Endothelial cell (in vitro differentiated cells): ENCODE measurements at places on chromosomes 6 and 20.

GRCh38 chr6:157013649-157014304 is 236.6 kb downstream of the ARID1B start:
- DNase-seq, result no peak

GRCh38 chr20:36374995-36375394 is 68.9 kb downstream of the DLGAP4 start:
- no peak for DNase-seq

- no peak for DNase-seq
Observed at GRCh38 chr6:17621003-17621402, 20.9 kb downstream of the FAM8A1 start.

- DNase-seq, result no peak
Observed at GRCh38 chr20:63782051-63782471, 42.5 kb downstream of the SLC2A4RG start.

DNA sequence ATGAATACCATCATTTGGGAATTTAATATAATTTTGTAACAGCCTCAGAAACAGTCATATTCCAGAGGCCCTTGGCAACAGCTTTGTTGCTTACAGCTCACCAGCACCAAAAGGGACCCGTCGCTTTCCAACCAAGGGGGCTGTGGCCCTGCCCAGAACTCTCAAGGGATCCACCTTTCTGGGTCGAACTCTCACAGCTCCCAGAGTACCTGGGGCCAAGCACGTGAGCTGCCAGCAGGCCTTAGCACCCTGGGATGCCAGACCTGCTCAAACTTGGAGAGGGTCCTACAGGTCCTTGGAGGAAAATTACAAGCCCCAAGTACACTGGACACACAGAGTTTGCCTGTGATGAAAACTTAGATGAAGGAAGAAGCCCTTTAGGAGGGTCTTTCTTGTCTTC is 66.6 kb downstream of the SNX5 start:
- DNase-seq, result no peak

DNA sequence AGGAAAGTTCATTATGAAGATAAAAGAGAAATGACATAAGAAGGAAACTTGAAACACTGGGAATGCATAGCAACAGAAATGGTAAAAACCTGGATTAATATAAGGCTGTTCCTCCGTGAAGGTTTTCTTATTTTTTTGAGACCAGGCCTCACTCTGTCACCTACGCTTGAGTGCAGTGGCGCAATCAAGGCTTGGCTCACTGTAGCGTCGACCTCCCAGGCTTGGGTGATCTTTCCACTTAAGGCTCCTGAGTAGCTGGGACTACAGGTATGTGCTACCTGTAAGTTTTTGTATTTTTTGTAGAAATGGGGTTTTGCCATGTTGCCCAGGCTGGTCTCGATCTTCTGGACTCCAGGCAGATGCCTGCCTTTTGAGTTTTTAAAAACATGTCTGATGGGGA is 51.7 kb downstream of the PANK2 start:
- DNase-seq, result no peak

DNA sequence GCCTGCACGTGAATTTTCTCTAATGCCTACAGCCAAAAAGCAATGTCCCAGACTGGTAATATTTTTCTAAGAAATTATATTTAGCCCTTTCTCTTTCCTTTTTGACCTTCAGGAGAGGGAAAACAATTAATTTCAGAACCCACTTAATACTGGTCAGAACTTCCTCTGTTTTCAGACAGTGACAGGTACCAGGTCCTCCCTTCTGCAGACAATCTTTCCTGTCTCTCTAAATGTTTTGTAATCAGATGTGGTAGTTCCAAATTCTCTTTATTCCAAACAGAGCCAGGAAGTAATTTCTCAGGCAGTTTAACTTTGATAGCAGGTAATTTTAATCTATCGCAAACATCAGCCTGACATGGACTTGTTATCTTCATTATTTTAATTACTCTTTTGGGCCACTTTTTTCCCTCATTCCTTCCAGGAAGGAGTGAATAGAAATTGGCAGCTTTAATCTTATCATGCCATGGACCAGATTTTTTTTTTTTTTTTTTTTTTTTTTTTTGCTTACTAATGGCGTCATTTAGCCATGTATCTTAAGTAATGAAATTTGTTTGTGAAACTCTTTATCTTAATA is 348.6 kb upstream of the SOX4 start:
- DNase-seq, result no peak

DNA sequence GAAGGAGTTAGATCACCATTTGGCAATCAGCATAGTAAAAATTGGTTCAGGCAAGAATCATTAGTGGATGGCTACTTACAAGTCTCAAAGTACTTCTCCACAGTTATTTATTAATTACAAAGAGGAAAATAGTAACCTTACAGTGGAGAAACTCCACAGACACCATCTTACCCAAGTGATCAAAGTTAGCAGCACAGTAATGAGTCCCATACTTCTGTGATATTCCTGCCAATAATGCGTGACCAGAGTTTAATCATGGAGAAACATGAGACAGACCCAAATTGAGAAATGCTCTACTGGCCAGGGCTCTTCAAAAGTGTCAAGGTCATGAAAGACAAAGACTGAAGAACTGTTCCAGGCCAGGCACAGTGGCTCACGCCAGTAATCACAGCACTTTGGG is 9.5 kb downstream of the TBC1D7 start:
- no peak for DNase-seq

DNA sequence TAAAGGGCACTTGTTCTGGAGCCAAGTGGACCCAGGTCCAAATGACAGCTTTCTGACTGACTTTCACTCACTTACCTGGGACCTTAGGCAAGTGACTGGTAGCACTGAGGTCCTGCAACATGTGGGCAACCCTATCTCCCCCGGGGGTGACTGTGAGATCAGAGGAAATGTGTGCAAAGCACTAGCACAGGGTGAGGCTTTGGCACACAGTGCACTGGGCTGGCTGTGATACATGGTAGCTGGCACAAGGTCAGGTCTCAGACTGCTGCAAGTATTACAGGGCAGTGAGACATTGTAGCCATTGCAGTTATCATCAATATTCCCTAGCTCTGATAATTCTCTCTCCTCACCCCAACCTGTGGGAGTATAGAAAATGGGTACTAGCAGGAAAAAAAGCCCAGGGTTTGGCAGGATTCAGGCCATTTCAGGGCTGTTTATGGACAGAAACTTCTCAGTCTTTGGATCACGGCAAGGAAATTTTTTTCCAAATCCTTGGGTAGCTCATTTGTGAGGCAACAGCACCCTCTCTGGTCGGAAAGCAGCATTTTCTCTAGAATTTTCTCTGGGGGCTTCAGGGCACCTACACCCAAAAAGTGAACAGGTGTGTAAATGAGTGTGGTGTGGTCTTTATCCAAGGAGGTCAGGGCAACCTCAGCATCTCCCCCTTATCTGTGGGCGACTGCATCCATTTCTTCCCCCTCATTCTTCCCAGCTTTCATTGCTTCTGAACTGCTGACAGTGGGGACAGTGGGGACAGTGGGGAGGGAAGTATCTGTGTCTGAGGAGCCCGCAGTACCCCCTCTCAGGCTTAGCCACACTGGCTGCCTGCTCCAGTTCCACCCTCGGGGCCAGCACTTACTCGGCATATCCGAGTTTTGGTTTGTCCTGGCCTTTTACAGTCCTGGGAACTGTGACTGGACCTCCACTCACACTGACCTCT is 148.7 kb upstream of the PHACTR3 start:
- DNase-seq, result peak; percentile 32

DNA sequence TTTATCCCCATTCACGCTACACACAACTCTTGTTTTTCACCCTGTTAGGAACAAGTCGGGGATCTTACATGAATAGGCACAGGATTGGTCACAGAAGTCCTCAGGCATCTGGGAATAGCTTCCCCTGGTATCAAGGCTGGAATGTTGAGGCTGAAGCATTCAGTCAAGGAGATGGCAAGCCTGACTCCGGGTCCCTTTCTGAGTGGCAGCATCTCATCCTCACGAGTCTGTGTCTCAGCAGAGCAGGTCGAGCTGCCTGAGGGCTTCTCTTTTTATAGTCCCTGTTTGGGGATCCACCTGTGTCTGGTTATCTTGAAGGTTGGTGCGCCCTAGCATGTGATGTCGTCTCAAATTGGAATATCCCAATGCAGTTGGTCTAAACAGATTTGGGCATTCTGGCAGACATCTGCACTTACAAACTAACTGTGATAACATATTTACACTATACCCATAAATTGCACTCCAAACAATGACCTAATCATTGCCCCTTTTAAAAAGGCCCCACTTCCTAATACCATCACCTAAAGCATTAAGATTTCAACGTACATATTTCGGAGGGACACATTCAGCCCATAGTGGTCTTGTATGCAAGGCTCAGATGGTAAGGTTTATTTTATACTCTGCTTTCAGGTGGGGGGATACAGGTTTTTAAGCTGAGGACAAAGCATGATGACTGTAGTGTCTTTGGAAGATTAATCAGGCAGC is 112.7 kb upstream of the CLDN20 start:
- DNase-seq, result no peak

- no peak for DNase-seq
Observed at GRCh38 chr20:60424267-60424902, 466.2 kb downstream of the CDH26 start.

- DNase-seq, result no peak
Observed at GRCh38 chr6:152173321-152173720, 365.8 kb downstream of the ESR1 start.

DNA sequence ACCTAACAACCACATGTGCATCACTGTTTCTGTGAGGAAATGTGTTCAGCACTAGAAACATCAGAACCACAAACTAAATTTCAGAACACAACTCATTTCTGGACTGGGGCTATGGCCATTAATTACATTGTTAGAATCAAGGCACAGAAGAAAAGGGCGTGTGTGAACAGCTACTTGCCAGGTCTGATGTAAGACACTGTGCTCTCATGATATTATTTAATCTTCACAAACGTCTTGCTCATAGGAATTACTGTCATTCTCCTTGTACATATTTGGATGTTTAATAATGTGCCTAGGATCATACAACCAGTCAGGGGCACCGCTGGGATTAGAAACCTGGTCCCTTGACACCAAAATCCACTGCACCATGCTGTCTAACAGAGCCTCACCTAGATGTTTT is 14.8 kb downstream of the ADGRF1 start:
- DNase-seq, result no peak

DNA sequence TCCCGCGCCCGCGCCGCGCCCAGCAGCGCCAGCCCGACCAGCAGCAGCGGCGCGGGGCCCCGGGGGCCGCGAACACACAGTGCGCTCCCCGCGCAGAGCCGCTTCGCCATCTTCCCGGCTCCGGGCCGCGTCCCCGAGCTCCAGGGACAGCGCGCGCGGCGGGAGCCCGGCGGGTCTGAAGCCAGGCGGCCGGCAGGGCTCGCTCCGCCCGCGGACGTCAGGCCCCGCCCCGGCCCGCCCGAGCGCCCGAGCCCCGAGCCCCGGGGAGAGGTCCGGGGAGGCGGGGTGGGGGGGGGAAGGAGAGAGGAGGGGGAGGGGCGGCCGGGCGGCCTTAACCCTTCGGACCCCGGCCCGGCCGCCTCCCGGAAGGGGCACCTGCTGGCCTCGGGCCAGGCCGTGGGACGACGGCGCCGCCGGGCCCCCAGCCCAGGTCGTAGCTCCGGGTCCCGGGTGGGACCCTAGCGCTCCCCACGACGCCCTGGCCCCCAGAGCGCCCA is at the start of gene LAMA5:
Gene LAMA5, minus strand, starts transcription at position 177 of the 497 bp plus-strand sequence. Its CDS starts 67 bp downstream, at position 110.
- peak; percentile 54 for DNase-seq

DNA sequence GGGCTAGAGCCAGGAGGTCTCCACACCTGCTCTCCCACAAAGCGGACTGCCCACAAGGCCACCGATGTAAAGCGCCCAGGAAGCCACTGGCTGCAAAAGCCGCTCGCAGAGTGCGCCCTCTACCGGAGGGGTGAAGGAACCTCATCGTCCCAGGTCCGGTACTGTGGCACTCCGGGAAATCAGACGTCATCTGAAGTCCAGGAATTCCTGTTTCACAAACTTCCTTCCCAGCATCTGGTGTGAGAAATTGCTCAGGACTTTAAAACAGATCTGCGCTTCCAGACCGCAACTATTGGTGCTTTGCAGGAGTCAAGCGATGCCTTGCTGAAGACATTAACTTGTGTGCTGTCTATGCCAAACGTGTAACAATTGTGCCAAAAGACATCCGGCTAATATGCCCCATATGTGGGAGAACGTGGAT is 115.1 kb upstream of the ARID1B start:
- DNase-seq, result peak; percentile 44

DNA sequence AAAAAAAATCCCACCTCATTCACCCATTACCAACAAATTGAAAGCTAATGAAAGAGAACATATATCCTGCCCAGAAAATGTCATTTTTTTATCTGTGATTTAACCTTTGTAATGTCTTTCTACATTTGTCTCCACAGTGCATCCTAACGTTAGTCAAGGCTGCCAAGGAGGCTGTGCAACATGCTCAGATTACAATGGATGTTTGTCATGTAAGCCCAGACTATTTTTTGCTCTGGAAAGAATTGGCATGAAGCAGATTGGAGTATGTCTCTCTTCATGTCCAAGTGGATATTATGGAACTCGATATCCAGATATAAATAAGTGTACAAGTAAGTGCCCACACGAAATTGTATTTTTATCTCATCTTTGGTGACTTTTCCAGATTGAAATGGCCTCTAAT is 30.0 kb downstream of the RSPO3 start:
- no peak for DNase-seq

DNA sequence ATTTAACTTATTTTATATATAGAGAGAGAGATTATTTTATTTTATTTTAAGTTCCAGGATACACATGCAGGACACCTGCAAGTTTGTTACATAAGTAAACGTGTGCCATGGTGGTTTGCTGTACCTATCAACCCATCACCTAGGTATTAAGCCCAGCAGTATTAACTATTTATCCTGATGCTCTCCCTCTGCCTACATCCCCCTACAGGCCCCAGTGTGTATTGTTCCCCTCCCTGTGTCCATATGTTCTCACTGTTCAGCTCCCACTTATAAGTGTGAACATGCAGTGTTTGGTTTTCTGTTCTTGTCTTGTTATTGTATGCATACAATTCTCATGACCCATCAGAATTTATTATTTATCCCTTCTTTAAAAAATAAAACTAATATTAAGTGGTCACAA is 34.6 kb downstream of the FKBP1C start:
- DNase-seq, result peak; percentile 11

DNA sequence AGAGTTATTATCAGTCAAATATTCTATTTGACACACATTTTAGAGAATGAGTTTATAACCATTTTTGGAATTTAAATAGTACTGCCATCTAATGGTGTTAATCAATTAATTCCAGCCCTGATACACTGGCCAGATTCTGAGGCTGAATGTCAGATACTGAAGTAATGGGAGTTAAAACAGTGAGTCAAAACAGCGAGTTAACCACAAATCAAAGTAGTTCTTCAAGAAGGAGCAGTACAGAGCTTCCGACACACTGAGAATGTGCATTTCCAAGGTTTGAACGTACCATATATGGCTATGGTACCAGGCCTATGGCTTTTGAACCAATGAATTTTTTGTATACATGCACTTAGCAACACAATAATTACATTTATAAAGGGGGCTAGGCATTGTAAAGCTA is 11.3 kb upstream of the CEP43 start:
- DNase-seq, result no peak

DNA sequence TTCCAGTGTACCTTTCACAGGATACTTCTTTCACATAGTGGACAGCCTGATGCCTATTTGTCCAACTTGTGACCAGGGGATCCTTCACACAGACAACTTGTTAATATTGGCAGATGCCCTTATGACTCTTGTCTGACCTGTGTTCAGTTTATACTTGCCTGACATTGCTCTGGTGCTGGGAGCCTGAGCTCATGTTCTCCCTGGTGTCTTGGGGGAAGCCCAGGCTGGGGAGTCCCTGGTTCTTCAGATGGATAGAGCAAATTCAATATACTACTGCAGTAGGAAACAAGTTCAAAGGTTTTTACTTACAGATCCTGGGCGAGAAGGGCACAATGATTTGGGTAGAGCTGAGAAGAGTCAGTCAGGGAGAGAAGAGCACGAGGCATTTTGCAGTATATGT is 76.1 kb downstream of the NKAIN2 start:
- no peak for DNase-seq

- no peak for DNase-seq
Observed at GRCh38 chr6:41958022-41958856, 16.6 kb upstream of the CCND3 start.
